ENCODE measurements at places on chromosomes 11 and 22.
A peak's percentile ranks its signal among the peaks of the same experiment; 100 is the strongest.

DNA sequence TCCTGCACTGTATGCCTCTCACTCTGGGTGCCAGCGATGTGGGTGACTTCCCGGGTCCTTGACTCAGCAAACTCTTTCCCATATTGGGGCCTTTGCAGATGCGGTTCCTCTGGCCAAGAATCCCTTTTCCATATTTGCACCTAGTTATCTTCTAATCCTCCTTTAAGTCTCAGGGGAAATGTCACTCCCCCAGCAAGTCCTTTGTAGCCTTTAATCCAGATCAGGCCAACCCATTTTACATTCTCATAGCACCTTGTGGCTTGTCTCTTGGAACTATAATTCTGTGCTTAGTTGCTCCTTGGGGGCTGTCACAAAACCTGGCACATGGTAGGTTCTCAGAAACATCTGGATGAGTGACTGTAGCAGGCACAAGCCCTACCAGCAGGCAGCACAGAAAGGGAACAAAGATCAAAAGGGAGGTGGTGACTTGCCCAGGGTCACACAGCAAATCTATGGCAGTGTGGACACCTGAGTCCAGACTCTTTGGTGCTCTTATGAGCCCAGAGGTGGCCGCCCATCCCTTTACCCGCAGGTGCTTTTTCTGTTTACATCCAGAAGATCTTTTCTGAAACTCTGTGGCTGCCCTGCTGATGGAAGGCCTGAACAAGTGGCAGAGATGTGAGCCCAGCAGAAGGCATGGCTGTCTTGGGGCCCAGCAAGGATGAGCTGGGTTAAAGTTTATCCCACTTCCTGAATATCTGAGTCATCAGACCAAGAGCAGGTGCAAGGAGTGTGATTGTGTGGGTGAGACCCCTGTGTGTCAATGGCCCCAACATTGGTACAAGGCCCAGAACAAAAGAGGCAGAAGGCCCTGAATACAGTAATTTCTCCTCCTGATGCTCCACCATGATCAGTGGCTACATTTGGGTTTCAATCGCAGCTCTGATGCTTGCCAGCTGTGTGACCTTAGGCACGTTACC is 78.6 kb upstream of the GRK3 start:
- no peak for DNase-seq

DNA sequence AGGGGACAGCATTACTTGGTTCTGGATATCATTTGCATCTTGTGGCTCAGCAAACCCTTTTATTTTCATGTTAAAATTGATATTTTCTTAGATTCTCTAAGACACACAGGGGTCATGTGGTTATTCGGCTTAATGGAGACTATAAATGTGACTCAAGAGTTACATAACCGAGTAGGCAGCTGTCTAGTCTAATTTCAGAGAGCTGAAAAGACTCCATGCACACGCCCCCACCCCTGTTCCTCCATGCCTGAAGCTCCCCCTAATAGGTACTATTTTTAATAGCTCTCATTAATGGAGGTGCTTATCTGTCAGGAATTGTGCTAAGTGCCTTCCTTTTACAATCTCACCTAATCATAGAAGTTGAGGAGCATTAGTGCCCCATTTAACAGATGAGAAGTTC is 189.2 kb upstream of the ARHGAP20 start:
- DNase-seq: no peak

GRCh38 chr11:112128483-112129121 is 35.3 kb downstream of the IL18 start:
- DNase-seq: no peak

DNA sequence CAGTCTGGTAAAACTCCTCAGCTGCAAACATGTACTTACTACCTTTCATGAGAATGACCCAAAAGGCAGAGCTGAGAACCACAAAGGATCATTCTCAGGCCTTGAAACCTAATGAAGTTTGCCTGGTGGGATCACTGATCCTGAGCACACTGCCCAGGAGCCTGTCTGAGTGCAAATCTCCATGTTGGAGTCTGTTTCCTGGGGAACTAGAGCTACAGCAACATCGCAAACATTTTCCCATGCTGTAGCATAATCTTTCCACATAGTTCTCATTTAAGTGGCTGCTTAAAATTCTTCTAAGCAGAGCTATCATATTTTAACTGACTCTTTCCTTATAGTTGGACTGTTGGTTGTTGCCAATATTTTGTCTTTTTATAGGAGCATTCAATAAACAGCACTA is 58.5 kb downstream of the GUCY1A2 start:
- no peak for DNase-seq

GRCh38 chr11:101583251-101584128 is at the start of gene TRPC6:
TRPC6 (minus strand) TSS chr11:101584007; CDS start chr11:101583503, 504 bp downstream.
- DNase-seq: peak; percentile 76

GRCh38 chr11:35907648-35908431 is 36.0 kb upstream of the LDLRAD3 start:
- DNase-seq: no peak

GRCh38 chr11:11409224-11409623 is 56.2 kb upstream of the CSNK2A3 start:
- no peak for DNase-seq

DNA sequence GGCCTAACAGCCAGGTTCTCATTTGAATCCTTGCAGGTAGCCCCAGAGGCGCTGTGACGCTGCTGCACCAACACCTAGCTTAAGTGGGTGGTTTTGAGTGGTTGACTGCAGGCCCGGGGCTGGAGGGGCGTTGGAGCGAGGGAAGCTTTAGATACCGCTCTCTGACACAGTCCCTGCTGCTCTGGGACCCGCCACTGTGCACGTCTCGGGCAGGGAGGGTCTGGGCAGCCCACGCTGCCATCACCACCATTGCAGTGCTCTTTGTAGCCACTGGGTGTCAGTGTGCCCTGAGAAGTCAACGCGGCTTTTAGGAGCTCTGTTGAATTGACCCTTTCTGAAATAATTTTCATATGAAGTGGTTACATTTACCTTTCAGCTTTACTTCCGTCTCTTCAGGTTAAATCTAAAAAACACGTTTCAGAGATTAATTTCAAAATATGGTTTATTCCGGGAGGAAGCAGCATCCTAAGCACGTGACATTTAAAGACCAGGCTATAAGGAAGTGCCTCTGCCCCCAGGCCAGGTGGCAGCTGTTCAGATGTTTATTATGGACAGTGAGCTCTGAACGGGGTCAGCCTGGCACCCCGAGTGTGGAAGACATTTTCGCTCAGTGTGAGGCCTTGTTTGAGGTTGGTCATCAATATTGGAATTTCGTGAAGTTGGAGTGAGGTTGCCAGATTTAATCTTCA is 30.9 kb upstream of the PARVB start:
- DNase-seq: peak; percentile 81

GRCh38 chr11:75602951-75603350 is 40.9 kb downstream of the SERPINH1 start:
- no peak for DNase-seq

DNA sequence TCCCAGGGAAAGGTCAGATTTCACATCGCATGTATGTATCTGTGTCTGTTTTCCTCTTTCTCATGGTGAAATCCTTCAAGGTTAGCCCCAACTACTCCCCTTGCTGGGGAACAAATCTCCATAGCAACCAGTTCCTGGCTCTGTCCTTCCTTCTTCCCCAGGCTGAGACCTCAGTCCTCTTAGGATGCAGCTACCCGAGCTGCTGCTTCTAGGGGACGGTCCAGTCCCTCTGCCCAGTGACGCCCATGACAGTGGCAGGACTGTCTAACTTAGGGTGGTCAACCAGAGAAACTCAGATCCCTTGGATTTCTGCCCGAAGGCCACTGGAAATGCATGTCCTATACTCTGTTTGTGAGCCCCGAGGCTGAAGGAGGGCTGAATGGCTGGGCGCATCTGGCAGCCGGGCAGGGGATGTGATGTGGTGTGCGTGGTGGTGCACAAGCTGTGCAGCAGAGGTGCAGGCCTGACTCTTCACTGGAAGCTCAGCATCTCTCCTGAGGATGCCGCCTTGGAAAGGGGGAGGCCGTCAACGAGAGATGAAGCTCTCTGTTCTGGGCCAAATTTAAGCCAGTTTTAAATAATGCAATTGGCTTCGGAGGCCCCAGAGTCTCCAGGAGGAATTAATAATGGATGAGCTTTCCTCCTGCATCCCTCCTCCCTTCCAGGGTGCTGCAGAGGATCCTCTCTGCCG is 118.7 kb upstream of the B3GAT1 start:
- peak; percentile 42 for DNase-seq

DNA sequence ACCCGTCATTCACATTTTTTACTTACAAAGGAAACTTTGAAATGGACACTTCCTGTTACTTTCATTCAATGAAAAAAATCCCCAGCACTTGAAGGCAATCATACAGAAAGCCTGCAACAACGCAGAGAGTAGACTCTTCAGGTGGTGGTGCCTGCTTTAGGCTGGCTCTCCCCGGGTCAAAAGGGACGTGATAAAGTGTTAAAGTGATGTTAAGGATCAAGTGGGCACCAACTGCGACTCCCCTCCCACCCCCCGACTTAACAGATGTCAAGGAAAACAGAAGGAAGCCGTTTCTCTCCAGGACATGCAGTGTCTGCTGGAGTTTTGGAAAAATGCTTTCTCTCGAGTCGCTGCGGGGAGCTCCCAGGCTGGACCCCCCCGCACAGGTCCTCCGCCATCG is 414 bp upstream of the PNPLA3 start:
- DNase-seq: no peak

- DNase-seq: no peak
Measured at GRCh38 chr11:76769645-76770586, 13.2 kb upstream of the TSKU start.

- no peak for DNase-seq
Measured at GRCh38 chr11:47979378-47980087, 826 bp upstream of the PTPRJ start.

- DNase-seq: no peak
Measured at GRCh38 chr11:133418218-133418617, 114.1 kb downstream of the OPCML start.

GRCh38 chr22:32480238-32480637 is 5.6 kb downstream of the FBXO7 start:
- DNase-seq: no peak

DNA sequence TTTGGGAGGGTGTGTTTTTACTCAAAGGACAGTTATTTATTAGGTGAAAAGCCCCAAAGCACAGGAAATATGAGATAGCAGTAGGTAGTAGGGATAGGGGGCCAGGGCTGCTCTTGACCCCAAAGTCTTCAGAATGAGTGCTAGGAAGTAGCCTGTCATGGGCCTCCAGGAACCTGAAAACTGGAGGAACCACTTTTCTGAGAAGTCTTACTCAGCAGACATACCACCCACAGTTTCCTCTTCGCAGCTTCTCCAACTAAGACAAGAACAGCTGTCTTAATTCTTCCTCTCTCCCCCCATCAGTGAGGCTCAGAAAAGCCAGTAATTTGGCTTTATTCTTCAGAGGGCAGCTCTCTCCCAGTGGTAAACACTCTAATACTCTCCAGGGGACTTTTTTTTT is 84.0 kb upstream of the CTSC start:
- DNase-seq: no peak

- no peak for DNase-seq
Measured at GRCh38 chr11:34696862-34697261, 76.0 kb downstream of the EHF start.

DNA sequence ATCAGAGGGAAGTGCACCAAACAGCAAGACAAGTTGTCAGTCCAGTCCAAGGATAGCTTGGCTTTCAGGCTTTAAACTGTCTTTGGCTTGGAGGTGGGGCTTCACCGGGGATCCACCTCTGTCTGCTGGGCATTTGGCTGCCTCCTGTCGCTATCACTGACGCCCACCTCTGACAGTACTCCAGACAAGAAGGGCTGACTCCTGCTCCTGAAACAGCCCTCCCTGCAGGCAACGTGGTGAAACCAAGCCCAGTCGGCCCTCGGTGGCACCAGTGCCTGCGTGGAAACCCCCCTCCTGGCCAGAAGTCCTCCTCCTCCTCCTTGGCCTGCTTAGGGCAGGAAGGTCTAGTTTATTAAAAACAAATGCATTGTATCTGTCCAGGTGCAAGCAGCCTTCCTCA is 16.9 kb downstream of the DHCR7 start:
- no peak for DNase-seq

DNA sequence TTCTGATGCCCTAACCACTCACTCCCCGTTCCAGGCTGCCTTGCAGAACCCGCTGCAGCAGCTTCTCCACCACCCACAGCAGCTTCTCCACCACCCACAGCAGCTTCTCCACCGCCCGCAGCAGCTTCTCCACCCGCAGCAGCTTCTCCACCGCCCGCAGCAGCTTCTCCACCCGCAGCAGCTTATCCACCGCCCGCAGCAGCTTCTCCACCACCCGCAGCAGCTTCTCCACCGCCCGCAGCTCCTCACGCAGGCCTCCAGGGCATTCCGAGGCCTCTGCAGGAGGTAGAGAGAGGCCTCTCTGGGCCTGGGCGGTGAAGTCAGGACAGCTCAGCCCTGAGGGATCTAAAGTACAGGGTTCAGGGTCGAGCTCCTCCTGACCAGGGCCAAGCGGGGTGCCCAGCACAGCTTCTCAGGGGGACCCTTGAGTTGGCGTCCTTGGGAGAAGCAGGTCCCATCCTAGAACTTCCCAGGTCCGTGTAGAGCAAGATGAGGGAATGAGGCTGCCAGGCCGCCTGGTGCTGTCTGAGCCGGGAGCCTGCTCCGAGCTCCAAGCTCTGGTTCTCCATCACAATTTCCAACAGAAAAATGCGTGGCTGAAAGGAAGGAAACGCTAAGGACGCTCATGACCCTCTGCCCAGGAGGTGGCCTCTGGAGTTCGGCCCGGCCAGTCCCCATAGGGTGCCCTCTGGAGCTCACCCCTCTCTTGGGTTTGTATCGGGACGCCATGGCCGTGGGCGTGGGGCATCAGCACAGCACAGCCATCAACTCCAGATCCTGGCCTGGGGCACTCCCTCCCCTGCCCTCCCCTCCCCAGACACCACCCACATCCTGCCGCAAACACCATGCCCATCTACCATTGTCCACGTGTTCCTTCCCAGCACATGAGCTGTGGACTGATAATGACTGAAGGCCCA is 528.6 kb downstream of the BRD1 start:
- peak; percentile 23 for DNase-seq

DNA sequence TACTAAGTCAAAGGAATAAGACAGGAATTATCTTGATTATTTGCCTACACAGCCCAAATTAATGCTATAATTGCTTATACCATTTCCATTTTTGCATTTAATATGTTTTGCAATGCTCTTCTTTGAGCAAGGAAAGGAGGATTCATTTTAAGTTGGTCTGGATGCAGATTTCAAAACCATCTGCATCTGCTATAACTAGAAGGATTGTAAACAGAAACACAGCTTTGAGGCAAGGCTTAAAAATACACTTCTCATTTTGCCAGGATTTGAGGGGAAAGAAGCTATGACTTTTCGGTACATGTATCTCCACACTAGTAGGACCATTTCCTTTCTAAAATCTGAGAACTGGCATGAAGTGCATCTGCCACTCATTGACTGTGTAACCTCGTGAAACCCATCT is 95.9 kb upstream of the MTNR1B start:
- DNase-seq: no peak

DNA sequence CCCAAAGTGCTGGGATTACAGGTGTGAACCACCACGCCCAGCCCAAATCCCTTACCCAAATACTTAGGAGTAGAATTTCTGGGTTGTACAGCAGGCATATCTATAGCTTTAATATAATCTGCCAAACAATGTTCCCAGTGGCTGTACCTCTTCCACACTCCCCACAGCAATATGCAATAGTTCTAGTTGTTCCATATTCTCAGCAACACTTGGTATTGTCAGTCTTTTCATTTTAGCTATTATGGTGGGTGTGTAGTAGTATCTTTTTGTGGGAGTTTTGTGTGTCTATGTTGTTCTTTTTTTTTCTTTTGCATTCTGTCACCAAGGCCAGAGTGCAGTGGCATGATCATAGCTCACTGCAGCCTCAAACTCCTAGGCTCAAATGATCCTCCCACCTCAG is 18.8 kb downstream of the SCGB1A1 start:
- no peak for DNase-seq
